Smooth muscle cell of the coronary artery (primary cell): ENCODE measurements at places on chromosomes 16 and 17. TPM values are rescaled to one million over a fixed set of nuclear protein-coding genes. Genes with fewer than 3 reads are reported as not detected.

Gene PDE6G
- 0.23 and 0.35 TPM in 2 replicates for total RNA-seq

Gene IQCK
- total RNA-seq = 6.1 and 6.8 TPM in 2 replicates

Gene CA7
- total RNA-seq = not detected in 2 replicates

Gene NDRG4
- total RNA-seq = 5.9 and 25.6 TPM in 2 replicates

Gene CCL2
- total RNA-seq = 17.9 and 393 TPM in 2 replicates

Gene CA5A
- not detected in 2 replicates for total RNA-seq

Gene VAT1
- total RNA-seq = 139 and 934 TPM in 2 replicates

Gene LMF1
- total RNA-seq = 10.8 and 15.2 TPM in 2 replicates

Gene PRSS33
- total RNA-seq = not detected in 2 replicates
